Activated T-cell treated with anti-CD3 and anti-CD28 coated beads, Interleukin-2, amount 50 U/mL, for 48 hours (primary cell): ENCODE measurements at places on chromosomes 4 and X.

DNA sequence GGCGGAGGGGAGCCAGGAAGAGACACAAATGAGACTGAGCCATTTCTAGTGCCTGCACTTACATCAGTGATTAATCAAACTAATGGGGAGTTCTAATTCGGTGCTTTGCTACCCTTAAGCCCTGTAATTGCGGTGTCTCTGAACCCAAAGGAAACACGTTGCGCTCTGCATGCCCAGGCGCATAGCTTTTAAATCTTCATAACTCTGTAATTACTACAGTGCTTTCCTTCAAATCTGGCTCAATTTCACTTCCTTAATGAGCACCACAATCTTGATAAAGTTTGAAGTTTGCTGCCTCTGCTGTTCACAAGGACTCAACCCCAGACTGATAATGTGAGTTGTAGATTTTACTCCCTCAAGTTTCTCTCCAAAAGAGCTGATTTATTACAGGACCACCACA is 5.7 kb upstream of the NHS start:
- no peak for DNase-seq

GRCh38 chr4:68077737-68078136 is 51.9 kb downstream of the TMPRSS11F start:
- no peak for DNase-seq

DNA sequence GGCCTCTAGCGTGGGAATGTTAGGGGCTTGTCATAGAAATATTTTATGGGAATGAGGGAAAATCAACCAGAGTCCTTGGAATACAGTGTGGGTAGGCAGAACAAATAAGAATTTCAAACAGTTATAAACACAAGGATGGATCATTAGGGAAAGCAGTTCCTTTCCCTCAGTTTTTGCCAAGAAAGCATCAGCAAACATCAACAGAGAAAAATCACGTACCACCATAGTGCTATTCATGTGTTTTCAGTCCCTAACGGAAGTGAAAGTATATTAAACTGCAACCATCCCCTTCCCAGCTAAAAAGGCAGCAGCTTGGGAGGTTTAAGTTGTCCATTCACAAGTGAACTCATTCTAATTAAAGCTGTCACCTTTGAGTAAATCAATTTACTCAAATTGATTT is 334.4 kb upstream of the PCDH18 start:
- no peak for DNase-seq

DNA sequence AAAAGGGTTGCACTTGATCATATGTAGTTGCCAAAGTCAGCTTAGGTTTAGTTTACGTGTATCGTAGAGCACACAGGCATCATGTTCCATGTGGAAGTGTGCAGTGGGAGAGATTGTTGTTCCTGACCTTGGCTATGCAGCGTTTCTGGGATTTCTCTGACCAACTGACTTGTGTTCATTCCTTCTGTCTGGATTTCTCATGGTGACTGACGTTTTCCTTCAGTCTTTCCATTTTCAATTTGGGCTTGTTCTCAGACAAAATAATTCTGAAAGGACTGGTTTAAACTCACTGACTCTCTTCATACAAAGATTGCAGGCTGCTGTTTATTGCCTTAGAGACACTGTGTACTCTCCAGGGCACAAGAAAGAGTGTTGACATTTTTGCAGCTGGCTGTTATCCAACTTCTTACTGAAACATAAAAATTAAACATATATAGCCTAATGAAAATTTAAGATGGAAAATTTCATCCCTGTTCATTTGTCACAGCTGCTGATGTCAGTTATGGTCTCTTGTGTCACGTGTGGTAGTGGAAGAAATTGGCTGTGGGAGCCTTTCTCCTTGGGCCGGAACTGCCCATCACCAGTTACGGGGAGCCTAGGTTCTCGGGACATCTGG is 95.4 kb downstream of the TNIP2 start:
- DNase-seq, result no peak

DNA sequence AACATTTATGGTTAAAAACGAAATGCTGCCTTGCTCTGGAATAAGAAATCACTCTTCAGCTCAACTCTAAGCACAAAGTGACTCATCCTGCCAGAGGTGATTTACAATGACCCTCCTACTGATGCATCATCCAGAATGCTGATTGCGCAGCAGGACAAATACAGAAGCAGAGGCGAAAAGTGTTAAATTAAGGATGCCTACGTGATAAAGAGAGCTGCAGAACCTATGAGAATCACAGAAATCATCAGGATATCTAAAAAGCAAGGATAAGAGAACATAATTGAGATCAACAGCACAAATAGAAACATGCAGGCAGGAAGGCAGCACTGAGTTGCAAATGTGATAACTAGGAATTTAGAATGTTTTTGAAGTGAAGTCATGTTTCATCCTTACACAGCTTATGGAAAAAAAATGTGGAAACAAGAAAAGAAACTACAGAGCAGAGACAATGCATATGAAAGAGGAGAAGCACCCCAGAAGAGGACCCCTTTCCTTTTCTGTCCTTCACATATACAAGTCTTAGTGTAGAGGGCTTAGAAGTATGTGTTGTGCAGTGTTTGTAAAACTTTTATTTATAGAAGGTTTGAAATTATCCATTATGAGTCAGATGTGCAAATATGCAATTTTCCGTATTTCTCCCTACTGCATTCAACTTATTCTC is 188.4 kb downstream of the SLC7A11 start:
- no peak for DNase-seq

GRCh38 chr4:52657618-52658501 is 1.2 kb downstream of the USP46 start:
- DNase-seq, result no peak

DNA sequence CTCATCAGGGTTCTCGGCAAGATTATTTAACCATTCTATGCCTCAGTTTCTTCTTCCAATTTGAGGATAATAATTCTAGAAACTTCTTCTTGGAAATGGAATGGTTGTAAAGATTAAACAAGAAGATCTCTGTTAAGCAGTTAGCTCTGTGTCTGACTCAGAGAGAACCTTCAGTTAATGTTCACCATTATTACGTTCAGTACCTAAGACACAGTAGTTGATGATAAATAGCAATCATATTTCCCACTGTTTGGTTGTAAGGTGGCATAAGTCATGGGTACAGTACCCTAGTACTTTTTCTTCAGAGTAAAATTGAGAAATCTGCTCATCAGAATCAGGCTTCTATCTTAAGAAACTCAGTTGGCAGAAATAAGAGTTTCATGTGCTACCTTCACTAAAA is 366.5 kb upstream of the BOD1L1 start:
- no peak for DNase-seq

DNA sequence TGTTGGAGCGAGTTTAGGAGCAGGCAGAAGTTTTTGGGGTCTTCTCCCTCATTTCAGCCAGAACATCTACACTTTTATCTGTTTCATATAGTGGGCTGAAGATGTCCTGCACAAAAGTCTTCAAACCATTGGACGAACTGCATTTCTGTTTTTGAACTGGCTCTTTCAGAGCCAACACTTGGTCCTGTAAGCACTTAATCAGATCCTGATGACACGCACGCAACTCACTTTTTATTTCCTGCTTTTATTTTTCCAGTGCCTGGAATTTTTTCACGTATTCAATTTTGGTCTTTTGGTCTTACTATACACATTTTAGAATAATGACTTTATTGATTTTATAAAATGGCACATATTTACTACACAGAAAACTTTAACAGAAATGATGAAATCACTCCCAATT is 40.2 kb upstream of the NKX3-2 start:
- no peak for DNase-seq

DNA sequence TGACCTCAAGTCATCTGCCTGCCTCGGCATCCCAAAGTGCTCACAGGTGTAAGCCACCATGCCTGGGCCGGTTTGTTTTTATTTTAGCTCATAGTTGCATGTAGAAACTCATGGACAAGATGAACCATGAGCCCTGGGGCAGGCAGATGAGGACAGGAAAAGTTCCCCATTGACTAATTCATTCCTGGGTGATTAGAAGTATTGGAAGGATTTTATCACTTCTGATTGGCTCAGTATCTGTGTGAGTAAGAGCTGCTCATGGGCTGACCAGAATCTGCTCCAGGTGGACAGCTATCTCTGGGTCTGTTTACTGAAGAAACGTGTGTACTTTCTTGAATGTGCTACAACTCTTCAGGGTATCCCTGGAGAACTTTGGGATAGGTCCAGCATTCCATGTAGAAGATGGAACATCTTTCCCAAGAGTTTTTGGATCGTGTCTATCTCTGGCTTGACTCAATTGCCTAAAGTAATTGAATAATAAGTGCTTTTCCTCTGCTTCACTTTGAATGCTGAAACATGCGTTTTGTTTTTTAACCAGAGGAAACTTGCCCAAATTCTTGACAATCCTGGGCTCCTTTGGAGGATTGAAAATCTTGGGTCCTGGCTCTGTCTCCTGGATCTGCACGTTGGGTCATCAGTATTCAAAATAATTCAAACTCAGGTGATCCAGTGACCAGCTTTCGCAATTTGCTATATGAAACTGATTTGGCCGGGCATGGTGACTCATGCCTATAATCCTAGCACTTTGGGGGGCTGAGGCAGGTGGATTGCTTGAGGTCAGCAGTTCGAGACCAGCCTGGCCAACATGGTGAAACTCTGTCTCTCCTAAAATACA is 88.6 kb upstream of the DHRSX start:
- DNase-seq, result no peak

GRCh38 chrX:126985981-126986380 is 166.5 kb downstream of the PRR32 start:
- no peak for DNase-seq

DNA sequence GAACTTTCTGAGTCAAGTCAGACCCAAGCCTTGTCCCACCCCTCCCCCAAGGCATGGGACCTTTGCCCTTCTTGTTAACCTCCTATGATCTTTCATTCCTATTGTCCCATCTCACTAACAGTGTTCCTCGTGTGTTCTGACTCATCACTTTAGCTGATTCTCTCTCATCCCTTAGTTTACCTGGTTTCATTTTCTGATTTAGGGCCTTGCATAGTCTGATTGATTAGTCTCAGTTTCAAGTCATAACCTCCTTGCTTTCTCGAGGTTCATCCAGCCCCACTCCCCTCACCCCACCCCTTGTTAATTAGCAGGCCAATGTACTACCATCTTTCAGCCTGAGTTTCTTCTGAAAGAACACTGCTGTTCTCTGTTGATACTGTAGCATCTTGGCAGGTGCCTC is 517.4 kb downstream of the RPA4 start:
- DNase-seq, result peak; percentile 30

DNA sequence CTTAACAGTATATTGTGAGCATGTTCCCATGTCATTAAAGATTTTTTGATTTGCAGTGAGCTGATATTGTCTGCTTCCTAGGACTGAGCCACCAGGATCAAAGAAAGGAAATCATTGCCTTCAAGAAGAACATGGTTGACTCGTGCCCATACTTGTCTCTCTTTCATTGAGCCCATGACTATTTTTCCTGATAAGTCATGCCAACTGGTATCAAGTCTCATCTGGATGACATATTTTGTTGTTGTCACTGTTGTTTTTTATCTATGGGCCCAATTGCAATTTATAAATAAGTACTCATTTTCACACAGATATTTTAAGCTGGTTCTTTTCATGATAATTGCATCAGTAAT is 10.2 kb upstream of the RHOH start:
- DNase-seq, result no peak

DNA sequence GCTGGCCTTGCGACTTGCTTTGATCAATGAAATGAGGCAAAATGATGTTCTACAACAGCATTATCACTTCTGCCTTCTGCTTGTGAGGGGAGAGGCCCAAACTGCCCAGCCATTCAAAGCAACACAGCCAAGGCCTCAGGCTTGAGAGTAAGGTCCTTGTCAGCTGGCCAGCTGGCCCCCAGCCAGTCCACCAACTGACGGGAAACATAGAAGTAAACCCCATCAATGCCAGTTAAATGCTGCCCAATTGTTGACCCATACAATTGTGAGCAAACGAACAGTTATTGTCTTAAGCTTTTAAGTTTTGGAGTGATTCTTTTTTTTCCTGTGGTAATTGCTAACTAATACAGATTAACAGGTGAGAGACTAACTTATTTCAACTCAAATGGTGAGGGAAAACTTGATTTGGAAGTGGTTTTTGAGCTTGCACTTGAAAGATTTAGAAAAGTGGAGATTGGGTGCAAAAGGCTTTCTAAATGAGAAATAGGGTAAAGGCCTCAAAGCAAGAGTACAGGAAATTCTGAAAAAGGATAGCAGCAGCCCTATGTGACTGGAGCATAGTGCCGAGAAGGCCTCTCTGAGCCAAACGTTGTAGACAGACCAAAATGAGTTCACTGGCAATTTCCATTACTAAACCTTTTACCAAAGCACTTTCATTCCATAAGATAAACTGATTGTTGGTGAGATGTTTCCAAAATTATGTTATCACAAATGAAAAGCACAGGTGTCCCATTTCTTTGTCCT is 66.9 kb downstream of the ARHGEF38 start:
- no peak for DNase-seq

DNA sequence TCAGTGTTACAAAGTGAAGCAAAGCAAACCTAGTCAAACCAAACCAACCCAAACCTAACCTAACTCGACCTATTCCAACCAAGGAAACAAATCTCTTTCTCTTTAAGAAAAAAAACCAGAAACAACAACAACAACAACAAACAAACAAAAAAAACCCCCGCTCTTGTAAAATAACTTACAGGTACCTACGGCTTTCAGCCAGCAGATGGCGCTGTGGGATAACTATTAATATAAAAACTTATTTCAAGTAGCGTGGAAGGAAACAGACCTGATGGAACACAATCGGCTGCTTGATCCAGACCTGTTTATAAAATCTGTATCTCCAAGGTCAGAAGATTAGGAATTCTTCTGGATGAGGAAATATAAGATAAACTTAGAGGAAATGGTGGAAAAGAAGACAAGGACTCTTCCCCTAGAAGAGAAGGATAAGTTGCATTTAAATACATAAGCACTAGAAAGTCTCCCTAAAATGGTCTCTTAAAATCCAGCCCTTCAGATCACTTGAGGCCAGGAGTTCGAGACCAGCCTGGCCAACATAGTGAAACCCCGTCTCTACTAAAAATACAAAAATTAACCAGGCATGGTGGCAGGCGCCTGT is 34.4 kb upstream of the CDKL5 start:
- peak; percentile 62 for DNase-seq

GRCh38 chr4:114349543-114350175 is 248.9 kb upstream of the UGT8 start:
- DNase-seq, result no peak

DNA sequence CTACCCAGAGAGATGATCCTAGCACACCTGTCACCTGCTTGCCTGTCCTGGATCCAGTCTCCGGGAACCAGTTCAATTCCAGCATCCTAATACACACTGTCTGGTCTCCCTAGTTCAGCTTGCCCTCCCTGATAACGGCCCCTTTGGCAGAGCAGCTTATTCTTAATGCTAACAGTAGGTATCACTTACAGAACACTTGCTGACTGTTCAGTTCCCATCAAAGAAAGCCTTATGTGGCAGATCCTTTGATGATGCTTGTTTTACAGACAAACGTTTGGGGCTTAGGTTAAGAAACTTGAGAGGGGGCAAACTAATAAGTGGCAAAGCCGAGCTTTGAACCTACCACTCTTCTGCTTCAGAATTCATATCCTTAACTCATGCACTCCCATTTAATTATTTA is 890 bp downstream of the RASSF6 start:
- DNase-seq, result no peak

- DNase-seq, result no peak
Observed at GRCh38 chr4:109640644-109641043, 62.6 kb downstream of the CASP6 start.
